ENCODE measurements at places on chromosomes 5 and 9. TPM values are rescaled to one million over a fixed set of nuclear protein-coding genes. Genes with fewer than 3 reads are reported as not detected.

DNA sequence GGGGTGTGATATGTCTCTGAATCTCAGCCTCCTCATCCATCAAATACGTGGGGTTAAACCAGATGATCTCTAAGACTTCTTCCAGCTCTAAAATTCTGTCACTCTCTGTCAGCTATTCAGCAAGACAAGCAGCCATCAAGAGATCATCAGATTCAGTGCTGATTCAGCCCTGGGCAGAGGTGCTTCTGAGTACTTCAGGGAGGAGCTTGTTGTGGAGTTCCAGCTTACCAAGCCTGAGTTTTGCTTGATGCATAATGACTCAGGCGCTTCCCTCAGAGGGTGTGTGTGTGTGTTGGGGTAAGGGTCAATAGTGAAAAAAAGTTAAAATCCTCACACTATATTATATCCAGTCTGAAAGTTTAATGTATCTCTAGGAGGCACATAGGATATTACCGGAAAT lies 29.6 kb upstream of the TAF1L start:
- no peak for DNase-seq

Gene SPINK7
- total RNA-seq, result not detected

DNA sequence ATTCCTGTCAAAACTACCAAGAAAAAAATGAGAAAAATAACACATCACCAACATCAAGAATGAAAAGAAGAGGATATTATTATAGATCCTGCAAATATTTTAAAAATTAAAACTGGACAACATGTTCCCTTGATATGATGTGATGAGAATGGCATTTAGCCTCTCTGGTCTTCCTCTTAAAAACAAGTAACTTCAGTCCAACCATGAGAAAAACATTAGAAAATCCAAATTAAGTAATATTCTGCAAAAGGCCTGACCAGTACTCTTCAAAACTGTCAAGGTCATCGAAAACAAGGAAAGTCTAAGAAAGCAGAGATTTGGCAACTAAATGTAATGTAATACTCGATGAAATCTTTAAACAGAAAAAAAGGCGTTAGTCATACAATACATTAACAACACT lies 167.1 kb upstream of the SNX2 start:
- no peak for DNase-seq

- no peak for DNase-seq
Measured at GRCh38 chr9:76405868-76406267, 11.6 kb upstream of the RFK start.

- DNase-seq, result no peak
Measured at GRCh38 chr9:1619915-1620710, 395.0 kb upstream of the SMARCA2 start.

Gene TSLP
- 0.44 TPM for total RNA-seq

DNA sequence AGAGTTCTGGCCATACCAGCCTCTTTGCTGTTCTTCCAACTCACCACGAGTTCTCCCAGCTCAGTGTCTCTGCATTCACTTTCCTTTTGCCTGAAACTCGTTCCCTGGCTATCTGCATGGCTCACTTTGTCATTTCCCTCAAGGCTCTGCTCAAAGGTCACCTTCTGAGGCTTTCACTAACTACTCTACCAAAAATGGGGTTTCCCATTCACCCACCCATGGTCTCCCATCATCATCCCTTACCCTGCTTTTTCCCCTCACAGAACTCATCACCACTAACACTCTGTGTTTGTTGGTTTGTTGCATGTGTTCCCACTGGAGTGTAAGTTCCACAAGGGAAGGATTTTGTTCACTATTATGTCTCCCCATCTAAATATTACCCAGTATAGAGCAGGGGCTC lies 16.6 kb downstream of the PLGRKT start:
- DNase-seq, result no peak

- no peak for DNase-seq
Measured at GRCh38 chr5:95384485-95385213, 6.5 kb upstream of the FAM81B start.

Gene NR2F1-AS1
- total RNA-seq, result 17.4 TPM

All from breast epithelium (tissue), 4 donors.